ENCODE measurements at places on chromosomes 13 and 19. TPM values are rescaled to one million over a fixed set of nuclear protein-coding genes. Genes with fewer than 3 reads are reported as not detected.

DNA sequence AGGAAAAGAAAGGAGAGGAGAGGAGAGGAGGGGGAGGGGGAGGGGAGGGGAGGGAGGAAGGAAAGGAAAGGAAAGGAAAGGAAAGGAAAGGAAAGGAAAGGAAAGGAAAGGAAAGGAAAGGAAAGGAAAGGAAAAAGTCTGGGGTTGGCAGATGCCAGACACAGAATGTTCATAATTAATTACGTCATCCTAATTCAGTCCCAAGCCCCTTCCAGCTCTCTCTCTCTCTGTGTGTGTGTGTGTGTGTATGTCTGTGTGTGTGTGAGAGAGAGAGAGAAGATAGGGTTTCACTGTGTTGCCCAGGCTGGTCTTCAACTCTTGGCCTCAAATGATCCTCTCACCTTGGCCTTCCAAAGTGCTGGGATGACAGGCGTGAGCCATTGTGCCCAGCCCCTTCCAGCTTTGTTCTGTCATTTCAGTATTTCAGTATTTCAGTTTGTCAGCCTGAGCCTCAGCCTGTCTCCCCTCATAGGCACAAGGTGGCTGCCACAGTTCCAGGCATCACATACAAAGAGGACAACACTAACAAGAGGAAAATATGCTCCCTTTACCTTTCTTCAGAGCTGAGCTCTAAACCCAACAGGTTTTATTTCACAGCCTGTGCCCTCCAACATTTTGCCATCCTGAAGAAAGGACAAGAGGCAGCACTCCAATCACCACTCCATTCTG, 14.6 kb downstream of the IFNL3 start:
- DNase-seq, result no peak
- no peaks in the 10 kb centered on the region for H3K36me3 ChIP-seq
- peaks cover 8% of the 10 kb centered on the region for H3K27me3 ChIP-seq
- H3K4me3 ChIP-seq, result no peak overlapping the region

GRCh38 chr19:58409010-58409790, 751 bp downstream of the ZNF584 start:
- H3K4me3 ChIP-seq, result peak overlapping the region; percentile 61
- H3K4me1 ChIP-seq, result peaks cover 8% of the 10 kb centered on the region
- H3K27me3 ChIP-seq, result no peaks in the 10 kb centered on the region

ERICH6B gene
- not detected for total RNA-seq

- H3K36me3 ChIP-seq, result no peaks in the 10 kb centered on the region
- DNase-seq, result no peak
- no peak overlapping the region for H3K27ac ChIP-seq
- H3K4me1 ChIP-seq, result peaks cover 4% of the 10 kb centered on the region
Measured at GRCh38 chr19:42306646-42307045, 4.2 kb upstream of the PAFAH1B3 start.

DNA sequence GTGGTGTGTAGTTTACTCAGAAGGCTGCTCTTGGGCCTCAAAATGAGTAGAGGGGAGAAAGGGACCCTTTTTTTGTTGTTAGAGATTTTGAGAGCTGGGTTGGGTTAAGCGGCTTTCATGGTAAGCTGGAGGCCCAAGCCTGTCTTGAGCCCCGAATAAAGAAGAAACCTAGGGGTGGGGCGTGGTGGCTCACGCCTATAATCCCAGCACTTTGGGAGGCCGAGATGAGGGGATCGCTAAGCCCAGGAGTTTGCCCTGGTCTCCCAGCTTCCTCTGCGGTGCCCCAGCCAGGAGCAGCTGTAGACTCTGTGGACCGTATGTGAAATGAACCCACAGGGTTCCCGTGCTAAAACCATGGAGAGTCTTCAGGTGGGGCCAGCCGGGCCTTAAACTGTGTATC, 56.1 kb downstream of the KDM4B start:
- H3K27ac ChIP-seq, result no peak overlapping the region
- no peak overlapping the region for H3K4me3 ChIP-seq
- no peaks in the 10 kb centered on the region for H3K27me3 ChIP-seq

GRCh38 chr13:113207890-113208420, 514 bp downstream of the PCID2 start:
- peaks cover 25% of the 10 kb centered on the region for H3K4me1 ChIP-seq
- peak overlapping the region; percentile 100 for H3K4me3 ChIP-seq
- no peaks in the 10 kb centered on the region for H3K27me3 ChIP-seq
- H3K27ac ChIP-seq, result peak overlapping the region; percentile 100

CEACAM21 gene
- not detected for total RNA-seq

- H3K4me1 ChIP-seq, result no peaks in the 10 kb centered on the region
- H3K4me3 ChIP-seq, result no peak overlapping the region
- H3K36me3 ChIP-seq, result no peaks in the 10 kb centered on the region
- no peak for DNase-seq
Measured at GRCh38 chr13:83618966-83619365, 263.3 kb downstream of the SLITRK1 start.

DNA sequence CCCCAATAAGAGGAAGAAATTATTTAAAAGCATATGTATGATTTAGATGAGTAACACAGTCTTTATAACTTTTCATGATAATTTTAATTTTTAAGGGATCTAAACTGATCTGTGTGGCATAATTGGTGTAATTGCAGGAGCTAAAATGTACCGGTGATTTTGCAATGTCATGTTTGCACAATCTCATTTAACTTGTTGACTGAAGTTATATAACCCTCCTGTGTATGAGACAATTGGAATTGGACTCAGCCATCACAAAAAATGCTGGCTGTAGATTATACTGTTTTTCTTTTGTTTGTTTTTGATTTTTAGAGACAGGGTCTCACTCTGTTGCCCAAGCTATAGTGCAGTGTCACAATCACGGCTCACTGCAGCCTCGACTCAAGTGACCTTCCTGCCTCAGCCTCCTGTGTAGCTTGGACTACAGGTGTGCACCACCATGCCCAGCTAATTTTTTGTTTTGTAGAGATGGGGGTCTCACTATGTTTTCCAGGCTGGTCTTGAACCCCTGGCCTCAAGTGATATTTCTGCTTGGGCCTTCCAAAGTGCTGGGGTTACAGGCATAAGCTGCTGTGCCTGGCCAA, 26.1 kb downstream of the FGF9 start:
- H3K4me3 ChIP-seq, result no peak overlapping the region
- DNase-seq, result no peak
- no peaks in the 10 kb centered on the region for H3K4me1 ChIP-seq
- H3K27me3 ChIP-seq, result no peaks in the 10 kb centered on the region

DNA sequence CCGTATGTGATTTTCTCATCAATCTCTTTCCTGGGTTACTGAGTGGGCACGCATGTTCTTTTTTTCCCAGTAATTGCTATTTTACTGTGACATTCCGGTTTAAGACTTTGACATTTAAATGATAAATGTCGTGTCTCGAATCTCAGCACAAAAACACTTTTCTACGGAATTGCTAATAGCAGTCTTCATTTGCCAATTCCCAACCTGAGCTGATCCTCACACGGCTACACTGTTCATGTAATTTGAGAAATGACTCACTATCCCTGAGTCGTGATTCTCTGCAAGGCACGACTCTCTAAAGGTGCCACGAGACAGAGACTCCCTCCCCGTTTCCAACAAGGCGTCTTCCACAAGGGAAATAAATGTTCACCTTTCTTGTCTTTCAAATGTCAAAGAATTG, 88.7 kb upstream of the USP29 start:
- H3K27ac ChIP-seq, result no peak overlapping the region
- no peaks in the 10 kb centered on the region for H3K27me3 ChIP-seq
- H3K36me3 ChIP-seq, result no peaks in the 10 kb centered on the region
- no peak overlapping the region for H3K4me3 ChIP-seq
- DNase-seq, result no peak

DNA sequence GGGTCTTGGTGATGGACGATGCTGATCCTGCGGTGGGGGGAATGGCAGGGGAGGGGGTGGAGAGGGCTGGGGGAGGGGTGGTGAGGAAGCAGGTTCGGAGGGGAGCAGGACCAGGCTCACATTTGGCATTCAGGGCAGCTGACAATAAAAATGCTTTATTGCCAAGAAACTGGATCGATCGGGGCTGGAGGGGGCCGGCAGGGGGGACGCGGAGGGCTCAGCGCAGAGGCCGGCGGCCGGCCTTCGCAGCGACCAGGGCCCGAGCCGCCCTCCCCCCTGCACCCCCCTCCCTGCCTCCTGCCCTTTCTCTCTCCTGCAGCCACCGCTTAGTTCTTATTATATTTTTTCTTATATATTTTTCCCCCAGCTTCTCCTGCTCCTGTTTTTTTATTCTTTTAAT, 18.1 kb upstream of the POU2F2 start:
- H3K4me1 ChIP-seq, result no peaks in the 10 kb centered on the region
- no peak overlapping the region for H3K4me3 ChIP-seq
- no peak for DNase-seq
- no peak overlapping the region for H3K27ac ChIP-seq
- no peaks in the 10 kb centered on the region for H3K36me3 ChIP-seq

DNA sequence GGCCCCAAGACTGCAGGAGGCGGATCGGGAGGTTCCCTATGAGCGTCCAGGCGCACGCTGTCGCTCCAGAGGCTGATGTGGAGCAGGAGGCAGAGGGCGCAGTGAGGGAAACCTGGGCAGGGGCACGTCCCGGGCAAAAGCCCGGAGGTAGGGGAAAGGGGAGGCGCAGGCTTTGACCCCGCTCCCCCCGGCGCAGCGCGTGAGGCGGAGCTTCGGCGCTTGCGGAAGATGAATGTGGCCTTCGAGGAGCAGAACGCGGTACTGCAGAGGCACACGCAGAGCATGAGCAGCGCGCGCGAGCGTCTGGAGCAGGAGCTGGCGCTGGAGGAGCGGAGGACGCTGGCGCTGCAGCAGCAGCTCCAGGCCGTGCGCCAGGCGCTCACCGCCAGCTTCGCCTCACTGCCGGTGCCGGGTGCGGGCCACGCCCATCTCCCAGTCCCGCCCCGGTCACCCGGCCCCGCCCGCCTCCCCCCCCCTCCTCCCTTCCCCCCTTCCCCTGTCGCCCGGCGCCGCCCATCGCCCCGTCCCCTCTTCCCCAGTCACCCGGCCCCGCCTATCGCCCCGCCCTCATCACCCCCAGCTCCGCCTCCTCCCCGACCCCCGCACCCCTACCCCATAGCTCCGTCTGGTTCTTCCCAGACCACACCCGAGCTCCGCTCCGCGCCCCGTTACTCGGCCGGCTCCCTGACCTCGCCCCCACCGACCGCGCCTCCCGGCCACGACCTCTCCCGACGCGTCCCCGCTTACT, 4.1 kb downstream of the HMG20B start:
- DNase-seq, result peak; percentile 88
- H3K4me3 ChIP-seq, result no peak overlapping the region
- no peaks in the 10 kb centered on the region for H3K27me3 ChIP-seq
- H3K27ac ChIP-seq, result no peak overlapping the region
- H3K4me1 ChIP-seq, result peaks cover 9% of the 10 kb centered on the region
- H3K36me3 ChIP-seq, result no peaks in the 10 kb centered on the region

- DNase-seq, result no peak
- no peaks in the 10 kb centered on the region for H3K27me3 ChIP-seq
Measured at GRCh38 chr19:3514930-3515329, 8.8 kb downstream of the FZR1 start.

GRCh38 chr19:3062165-3063105, at the start of gene TLE5:
TSS of gene TLE5 (minus strand) at chr19:3062495. CDS start at chr19:3062200, 295 bp downstream.
- DNase-seq, result peak; percentile 86
- H3K27me3 ChIP-seq, result no peaks in the 10 kb centered on the region
- no peaks in the 10 kb centered on the region for H3K36me3 ChIP-seq
- H3K4me1 ChIP-seq, result peaks cover 43% of the 10 kb centered on the region

PRX gene
- total RNA-seq, result 1.9 TPM

- H3K4me3 ChIP-seq, result no peak overlapping the region
- no peak overlapping the region for H3K27ac ChIP-seq
Measured at GRCh38 chr19:53945998-53946397, 16.7 kb upstream of the CACNG8 start.

AMER2 gene
- 0.24 TPM for total RNA-seq

ANGPTL8 gene
- total RNA-seq, result 25.5 TPM

- H3K27ac ChIP-seq, result no peak overlapping the region
- no peak overlapping the region for H3K4me3 ChIP-seq
- H3K27me3 ChIP-seq, result no peaks in the 10 kb centered on the region
- DNase-seq, result no peak
- H3K4me1 ChIP-seq, result peaks cover 53% of the 10 kb centered on the region
Measured at GRCh38 chr19:1411255-1412191, 4.1 kb downstream of the DAZAP1 start.

SYDE1 gene
- total RNA-seq, result 14.5 TPM

ATXN8OS gene
- total RNA-seq, result 0.23 TPM

CCDC169 gene
- 2.6 TPM for total RNA-seq

- DNase-seq, result peak; percentile 89
- no peak overlapping the region for H3K4me3 ChIP-seq
- H3K27me3 ChIP-seq, result no peaks in the 10 kb centered on the region
- H3K27ac ChIP-seq, result peak overlapping the region; percentile 96
- no peaks in the 10 kb centered on the region for H3K36me3 ChIP-seq
Measured at GRCh38 chr19:2330632-2331284, 2.3 kb downstream of the SPPL2B start.

- no peaks in the 10 kb centered on the region for H3K27me3 ChIP-seq
- no peak overlapping the region for H3K4me3 ChIP-seq
- H3K27ac ChIP-seq, result peak overlapping the region; percentile 99
- H3K4me1 ChIP-seq, result peaks cover 21% of the 10 kb centered on the region
Measured at GRCh38 chr19:41311613-41312012, 1.6 kb downstream of the CCDC97 start.

DNA sequence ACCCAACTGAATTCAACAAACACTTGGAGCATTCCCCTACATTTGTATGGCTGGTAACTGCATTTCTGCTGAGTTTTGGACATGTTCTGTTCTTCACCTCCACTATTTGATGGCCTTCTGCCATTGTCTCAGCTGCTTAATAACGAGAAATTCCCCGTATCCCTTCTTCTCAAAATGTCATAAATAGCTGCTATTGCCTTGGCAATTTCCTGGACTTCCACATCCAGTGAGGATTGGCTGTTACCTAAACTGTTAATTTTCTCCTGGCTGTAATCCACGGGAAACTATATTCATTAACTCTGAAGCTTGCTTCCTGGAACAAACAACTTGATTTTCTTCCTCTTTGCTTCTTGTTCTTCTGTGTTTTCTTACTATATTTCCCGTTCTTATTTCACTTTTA, 69.5 kb upstream of the TDRD3 start:
- no peak overlapping the region for H3K27ac ChIP-seq
- H3K36me3 ChIP-seq, result no peaks in the 10 kb centered on the region
- no peaks in the 10 kb centered on the region for H3K4me1 ChIP-seq
- no peak overlapping the region for H3K4me3 ChIP-seq
- DNase-seq, result no peak

EFNB2 gene
- total RNA-seq, result 59.6 TPM

GRCh38 chr13:25447396-25447795, 75.6 kb downstream of the ATP8A2 start:
- no peaks in the 10 kb centered on the region for H3K36me3 ChIP-seq
- H3K4me3 ChIP-seq, result no peak overlapping the region
- DNase-seq, result no peak
- H3K27ac ChIP-seq, result no peak overlapping the region
- no peaks in the 10 kb centered on the region for H3K4me1 ChIP-seq
- no peaks in the 10 kb centered on the region for H3K27me3 ChIP-seq

GRCh38 chr13:97855570-97856303, 97.7 kb upstream of the IPO5 start:
- peaks cover 3% of the 10 kb centered on the region for H3K4me1 ChIP-seq
- H3K4me3 ChIP-seq, result no peak overlapping the region
- H3K27me3 ChIP-seq, result no peaks in the 10 kb centered on the region
- peak; percentile 92 for DNase-seq

EEF1AKMT1 gene
- 9.2 TPM for total RNA-seq
